ENCODE measurements at places on chromosomes 4 and X.

DNA sequence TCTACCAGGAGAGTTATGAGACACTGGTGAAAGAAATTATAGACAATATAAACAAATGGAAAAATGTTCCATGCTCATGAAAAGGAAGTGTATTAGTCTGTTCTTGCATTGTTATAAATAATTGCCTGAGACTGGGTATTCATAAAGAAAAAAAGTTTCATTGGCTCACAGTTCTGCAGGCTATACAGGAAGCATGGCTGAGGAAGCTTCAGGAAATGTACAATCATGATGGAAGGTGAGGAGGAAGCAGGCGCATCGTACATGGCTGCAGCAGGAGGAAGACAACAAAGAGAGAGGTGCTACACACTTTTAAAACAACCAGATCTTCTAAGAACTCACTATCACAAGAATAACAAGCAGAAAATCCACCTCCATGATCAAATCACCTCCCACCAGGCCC lies 184.3 kb downstream of the NPNT start:
- no peak for DNase-seq

DNA sequence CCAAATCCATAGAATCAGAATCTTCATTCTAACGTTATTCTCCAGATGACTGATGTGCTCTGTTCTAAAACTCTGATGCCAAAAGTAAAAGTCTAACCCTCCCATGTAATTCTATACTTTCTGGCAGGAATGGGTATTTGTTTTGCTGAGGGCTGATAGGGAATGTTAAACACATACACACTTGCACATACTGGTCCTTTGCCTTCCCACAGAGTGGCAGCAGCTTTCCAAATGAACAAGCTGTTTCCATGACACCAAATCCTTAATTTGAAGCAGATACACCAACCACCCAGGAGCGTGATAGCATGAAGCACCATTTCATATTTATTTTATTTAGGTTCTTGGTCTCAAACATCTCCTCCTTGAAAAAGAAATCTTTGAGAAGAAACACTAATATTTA lies 155.5 kb upstream of the PRDX4 start:
- DNase-seq, result no peak

DNA sequence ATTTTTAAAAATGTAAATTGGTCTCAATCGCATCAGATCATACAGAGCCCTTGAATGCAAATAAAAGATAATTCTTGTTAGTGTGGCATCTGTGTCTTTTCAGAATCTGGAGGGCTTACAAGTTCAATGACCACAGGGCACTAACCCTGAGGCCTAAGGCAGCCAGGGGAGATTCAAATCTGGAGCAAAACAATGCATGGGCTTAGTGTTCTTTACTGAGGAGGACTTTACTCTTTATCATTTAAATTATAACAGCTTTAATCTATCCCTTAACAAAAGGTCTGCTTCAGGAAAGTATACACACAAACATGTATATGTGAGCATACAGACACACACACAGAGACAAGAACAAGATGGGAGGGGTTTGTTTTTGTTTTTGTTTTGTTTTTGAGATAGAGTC lies 51.0 kb upstream of the NSUN7 start:
- no peak for DNase-seq

GRCh38 chr4:20543131-20543530 lies 157.1 kb upstream of the PACRGL start:
- DNase-seq, result no peak

GRCh38 chr4:8836664-8837171 lies 34.9 kb downstream of the HMX1 start:
- DNase-seq, result no peak

DNA sequence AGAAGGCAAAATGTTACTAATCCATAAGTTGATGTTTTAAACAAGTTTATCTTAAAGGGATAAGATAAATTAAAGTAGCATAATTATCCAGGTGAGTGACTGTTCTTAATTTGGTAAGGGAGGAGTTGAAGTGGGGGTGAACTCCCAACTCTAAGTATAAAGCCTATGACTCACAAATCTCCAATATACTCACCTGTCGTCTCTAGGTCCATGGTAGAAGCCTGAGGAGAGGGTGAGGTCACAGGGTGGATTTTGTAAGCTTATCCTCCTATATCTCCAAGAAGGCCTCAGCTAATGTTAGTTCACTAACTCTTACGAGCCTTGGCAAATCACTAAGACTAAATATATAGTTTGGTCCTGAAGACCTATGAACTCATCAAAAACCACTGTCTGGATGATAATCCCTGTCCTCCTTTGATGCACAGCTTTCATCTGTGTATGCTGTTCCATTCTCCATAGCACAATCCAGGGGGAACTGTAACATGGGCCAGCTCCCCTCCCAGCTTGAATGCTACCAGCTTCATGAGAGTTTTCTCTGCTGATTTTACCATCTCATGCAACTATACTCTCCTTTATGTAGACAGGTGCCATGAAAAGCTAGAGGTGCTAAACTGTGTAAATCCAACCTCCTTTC lies 158.7 kb downstream of the BTC start:
- DNase-seq, result no peak

DNA sequence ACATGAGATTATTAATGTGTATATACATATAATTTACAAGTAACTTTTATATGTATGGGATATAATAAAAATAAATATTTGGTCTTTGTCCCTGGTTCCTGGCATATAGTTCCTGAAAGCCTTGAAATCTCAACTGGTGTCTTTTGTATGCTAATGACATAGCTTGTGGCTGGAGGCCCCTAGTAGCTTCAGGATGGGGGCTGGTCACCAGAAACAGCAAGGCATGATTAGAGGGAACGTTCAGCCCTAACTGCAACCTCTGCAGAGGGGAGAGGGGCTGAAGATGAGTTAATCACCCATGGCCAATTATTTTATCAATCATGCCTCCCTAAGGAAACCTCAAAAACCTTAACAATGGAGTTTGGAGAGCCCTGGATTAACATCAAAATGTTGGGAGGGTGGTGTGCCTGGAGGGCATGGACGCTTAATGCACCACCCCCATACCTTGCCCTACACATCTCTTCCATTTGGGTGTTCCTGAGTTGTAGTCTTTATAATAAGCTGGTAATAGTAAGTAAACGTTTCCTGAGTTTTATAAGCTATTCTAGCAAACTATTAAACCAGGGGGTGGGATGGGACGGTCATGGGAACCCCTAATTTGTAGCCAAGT lies 21.3 kb downstream of the PIN4 start:
- DNase-seq, result no peak

- no peak for DNase-seq
Measured at GRCh38 chrX:39260965-39261364, 459.7 kb downstream of the MID1IP1 start.

GRCh38 chr4:89640620-89641366 lies 196.2 kb downstream of the SNCA start:
- DNase-seq, result no peak

Measured in CD4-positive, alpha-beta T cell treated with Interleukin-4 for 4 hours (primary cell).